ENCODE measurements at places on chromosomes 5 and 9.
A peak's percentile ranks its signal among the peaks of the same experiment; 100 is the strongest.

DNA sequence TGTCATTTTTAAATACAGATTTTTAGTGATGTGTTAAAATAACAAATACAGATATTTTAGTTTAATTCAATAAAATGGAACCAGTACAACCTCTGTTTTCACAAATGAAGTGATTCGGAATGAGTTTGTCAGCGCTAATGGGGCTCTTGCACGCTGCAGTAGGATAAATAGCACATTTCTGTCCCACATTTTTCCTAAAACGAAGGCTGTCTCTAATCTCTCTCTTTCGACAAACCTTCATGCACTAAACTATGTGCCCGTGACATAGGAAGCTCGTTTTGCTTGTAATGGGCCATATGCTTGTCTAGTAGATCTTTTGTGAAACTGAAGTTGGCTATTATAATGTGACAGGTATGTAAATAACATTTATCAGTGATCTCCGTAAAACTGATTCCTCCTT is 100.5 kb downstream of the INIP start:
- no peak for DNase-seq

DNA sequence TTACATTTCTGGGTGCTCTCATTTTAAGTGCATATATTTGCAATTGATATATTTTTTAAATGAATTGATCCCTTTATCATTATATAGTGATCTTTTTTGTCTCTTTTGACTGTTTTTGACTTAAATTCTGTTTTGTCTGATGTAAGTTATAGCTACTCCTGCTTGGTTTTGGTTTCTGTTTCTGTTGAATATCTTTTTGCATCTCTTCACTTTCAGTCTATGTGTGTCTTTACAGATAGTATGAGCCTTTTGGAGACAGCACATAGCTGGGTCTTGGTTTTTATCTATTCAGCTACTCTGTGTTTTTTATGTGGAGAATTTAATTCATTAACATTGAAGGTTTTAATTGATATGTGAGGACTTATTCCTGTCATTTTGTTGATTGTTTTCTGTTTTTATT is 311.3 kb downstream of the SPATA31D1 start:
- DNase-seq = no peak

DNA sequence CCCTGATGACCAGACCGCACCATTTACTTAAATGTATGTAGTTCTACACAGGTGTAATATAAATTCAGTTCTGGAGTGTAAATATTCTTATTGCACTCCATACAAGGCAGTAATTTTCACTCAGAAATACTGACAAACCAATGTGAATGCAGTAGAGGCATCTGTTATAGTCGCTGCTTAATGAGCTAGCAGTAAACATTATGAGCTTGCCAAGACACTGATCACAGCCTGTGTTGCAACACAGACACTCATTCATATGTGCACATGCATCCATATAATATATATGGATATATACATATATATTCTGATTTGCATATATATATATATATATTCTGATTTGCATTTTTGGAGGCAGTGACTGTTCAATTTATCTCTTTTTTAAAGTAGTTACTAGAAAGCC is 435.1 kb upstream of the ST8SIA4 start:
- DNase-seq = no peak

DNA sequence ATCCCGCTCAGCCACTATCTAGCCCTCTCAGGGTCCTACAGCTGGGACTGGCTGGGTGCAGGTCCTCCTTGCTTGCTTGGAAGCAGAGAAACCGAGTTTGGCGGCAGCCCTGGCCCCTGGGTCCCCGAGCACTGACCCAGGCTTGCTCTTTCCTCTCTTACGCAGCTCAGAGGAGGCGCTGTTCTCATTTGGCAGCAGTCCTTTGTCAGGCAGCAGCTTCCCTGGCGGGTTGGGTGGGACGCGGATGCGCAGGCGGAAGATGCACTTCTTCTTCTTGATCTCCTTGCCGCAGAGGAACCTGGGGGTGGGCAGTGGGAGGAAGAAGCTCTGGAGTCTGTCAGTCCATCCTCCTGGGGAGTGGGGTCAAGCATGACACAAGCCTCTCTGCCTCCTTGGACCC is 14.5 kb downstream of the PHF19 start:
- no peak for DNase-seq

- peak; percentile 89 for DNase-seq
Measured at GRCh38 chr5:17249029-17249634, 31.7 kb downstream of the BASP1 start.

DNA sequence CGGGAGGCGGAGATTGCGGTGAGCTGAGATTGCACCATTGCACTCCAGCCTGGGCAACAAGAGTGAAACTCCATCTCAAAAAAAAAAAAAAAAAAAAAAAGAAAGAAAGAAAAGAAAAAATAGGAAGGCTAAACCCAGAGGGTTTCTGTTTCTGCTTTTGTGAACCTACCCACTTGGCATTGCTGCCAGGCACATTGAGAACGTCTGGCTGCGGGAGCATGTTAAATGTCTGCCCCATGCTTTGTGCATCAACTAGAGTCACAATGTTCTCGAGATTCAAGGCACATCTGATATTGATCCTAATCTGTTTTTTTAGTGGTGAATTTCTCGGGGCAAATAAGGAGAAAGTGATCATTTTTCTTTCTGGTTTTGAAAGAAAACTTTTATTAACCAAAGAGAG is 2.8 kb downstream of the SLC25A25 start:
- DNase-seq = no peak

- DNase-seq = no peak
Measured at GRCh38 chr5:41176952-41177351, 36.4 kb downstream of the C6 start.

DNA sequence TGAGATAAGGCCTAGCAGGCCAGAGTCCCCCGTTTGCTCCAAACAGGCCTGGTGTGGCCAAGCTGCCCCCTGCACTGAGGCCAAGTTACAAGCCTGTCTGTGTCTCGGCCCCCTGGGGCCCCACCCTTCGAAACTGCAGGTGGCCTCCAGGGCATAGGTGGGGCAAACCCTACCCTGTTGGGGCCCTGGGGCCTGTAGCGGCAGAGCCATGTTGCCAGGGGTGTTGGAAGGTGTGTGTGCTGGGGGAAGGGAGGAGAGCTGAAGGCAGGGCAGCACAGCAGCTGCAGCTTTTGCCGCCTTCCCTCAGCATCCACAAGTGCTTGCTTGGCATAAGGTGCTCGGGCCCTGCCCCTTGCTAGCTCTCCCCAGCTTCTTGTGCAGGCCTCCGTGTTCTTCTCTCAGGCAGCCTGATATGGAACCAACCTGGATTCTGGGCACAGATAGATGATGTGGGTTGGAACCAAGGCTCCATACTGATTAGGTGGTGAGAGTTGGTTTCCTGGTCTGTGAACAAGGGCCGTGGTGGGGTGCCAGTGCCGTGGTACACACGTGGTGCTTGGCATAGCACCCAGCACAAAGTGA is 12.7 kb downstream of the IRF1 start:
- no peak for DNase-seq
